IMR-90 (cell line): ENCODE measurements at places on chromosomes 4 and X. TPM values are rescaled to one million over a fixed set of nuclear protein-coding genes. Genes with fewer than 3 reads are reported as not detected.

Gene UGT8
- total RNA-seq = not detected in 2 replicates

Gene NELFA
- 4.3 and 5.8 TPM in 2 replicates for total RNA-seq

Gene TMPRSS11E
- total RNA-seq = not detected in 2 replicates

Gene GPR82
- total RNA-seq = not detected in 2 replicates

Gene TEC
- 0.54 and 1.1 TPM in 2 replicates for total RNA-seq

Gene ADH7
- not detected in 2 replicates for total RNA-seq

Gene MRFAP1L1
- 31.7 and 64.2 TPM in 2 replicates for total RNA-seq

Gene MAOB
- 0.28 and 0.36 TPM in 2 replicates for total RNA-seq

Gene IL1RAPL1
- 9.0 and 12.5 TPM in 2 replicates for total RNA-seq

Gene PRAF2
- 3.8 and 5.0 TPM in 2 replicates for total RNA-seq

Gene HTT-AS
- not detected in 2 replicates for total RNA-seq
